DMS79 treated with DMSO at 0.1 percent for 48 hours (cell line): ENCODE measurements at places on chromosomes 3 and 15.
A peak's percentile ranks its signal among the peaks of the same experiment; 100 is the strongest.

DNA sequence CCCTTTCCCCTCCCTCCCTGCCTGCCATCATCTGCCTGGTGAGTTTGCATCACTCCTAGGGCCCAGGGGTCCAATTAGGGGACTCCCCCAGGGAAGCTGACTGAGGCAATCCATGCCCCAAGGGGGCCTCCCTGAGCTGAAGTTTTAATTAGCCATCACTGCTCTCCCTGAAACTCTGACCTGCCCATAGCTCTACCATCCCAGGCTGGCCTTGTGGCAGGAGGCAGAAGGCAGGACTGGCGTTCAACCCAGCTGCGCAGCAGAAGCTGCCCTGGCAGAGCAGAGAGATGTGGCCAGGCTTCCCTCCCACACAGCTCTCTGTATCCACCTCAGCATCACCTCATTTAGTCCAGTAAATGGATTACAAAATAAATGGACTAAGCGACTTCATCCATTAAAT is 7.7 kb upstream of the C15orf39 start:
- DNase-seq, result no peak

GRCh38 chr3:48553886-48554845 is 2.4 kb downstream of the PFKFB4 start:
- no peak for DNase-seq

DNA sequence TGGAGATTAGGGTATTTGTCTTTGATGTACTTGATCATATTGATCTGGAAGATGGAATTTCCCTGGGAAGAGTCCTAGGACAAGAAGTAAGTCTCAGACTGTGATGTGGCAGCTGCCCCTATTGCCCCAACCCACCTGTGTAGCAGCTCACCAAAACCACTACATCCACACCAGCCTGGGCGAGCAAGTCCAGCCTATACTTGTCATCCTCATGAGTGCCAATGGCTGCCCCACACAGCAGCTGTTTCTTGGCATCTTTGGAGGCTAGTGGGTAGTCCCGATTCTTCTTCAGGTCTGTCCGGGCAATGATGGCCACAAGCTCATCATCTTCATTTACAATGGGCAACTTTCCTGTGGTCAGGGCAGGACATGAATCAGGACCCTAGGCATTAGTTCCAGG is 2.7 kb downstream of the IMPDH2 start:
- DNase-seq, result no peak

DNA sequence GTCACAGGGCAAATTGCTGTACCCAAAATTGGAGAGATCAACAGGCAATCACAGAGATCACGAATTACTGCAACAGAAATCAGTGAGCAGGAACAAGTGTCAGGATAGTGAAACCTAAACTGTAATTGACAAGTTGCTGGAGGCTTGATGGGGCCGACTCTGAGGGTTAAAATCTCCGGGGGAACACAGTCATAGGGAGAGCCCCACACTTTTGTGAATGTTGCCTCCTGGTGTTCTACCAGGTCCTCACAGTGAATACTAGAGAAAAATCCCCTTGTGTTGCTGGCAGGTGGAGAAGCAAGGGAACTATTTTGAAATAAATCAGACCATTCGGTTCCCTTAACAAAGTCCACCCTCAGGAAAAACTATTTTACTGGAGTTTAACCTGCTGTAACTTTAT is 697.5 kb upstream of the CBLB start:
- no peak for DNase-seq

DNA sequence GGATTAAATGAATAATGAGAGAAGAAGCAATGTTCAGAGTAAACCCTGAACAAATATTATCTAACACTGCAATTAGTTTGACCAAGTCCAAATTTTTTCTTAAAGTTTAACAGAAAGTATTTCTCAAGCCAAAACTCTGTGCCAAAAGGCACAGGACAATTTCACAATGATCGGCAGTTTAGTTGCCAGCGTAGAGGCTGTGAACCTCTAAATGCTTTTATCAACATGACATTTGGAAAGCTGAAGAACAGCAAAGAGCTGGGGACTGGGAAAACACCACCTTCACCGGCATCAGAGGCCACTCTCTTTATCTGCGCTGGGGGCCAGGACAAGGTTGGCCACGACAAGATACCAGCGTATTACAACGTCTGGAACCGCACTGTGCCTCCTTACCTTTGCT is 125.6 kb downstream of the ADAMTS17 start:
- no peak for DNase-seq

GRCh38 chr3:70736009-70736408 is 423.6 kb upstream of the MDFIC2 start:
- DNase-seq, result no peak

DNA sequence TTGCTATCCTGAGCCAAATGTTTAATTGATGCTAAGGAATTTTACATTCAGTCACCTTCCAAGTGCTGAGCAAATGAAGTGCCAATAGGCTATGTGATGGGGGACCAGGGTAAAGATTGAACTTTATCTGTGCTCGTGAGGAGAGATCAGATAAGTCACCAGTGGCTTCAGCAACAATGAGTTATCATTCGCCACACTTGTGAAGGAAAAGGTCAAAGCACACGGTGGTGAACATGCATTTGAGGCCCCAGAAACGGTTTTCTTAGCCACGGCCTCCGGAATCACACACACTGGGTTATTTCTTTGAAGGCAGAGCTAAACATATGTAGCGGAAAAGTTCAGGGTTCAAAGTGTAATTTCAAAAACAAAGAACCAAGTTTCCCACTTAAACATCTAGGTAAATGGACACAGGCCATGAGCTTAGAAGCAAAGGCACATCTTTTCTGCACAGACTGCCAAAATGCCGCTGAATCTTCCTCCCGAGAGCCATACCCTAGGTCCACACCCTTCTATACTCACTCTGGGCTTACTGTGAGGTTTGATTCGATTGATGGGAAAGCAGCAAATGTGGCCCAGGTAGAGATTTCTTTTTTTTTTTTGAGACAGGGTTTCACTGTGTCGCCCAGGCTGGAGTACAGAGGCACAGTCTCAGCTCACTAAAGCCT is 268.5 kb downstream of the SHQ1 start:
- DNase-seq, result no peak

DNA sequence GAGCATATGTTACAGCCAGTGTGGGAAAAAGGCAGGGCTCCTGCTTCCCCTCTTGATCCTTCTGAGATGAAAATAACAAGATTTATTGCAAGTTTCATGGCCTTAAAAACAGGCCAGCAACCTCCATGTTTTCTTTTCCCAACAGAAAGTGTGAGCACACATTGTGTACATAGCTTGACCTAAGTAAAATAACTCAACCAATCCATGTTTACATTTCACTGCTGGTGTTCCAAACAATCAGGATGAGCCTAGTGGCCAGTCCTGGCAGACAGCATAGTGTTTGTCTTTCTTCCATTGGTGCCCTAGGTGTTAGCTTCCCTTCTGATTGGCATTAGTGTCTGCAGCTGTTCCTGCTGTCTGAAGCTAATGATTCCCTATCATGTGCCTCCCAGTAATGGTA is 847.7 kb downstream of the EPHA3 start:
- no peak for DNase-seq

GRCh38 chr3:144894576-144894975 is 923.0 kb downstream of the DIPK2A start:
- no peak for DNase-seq

DNA sequence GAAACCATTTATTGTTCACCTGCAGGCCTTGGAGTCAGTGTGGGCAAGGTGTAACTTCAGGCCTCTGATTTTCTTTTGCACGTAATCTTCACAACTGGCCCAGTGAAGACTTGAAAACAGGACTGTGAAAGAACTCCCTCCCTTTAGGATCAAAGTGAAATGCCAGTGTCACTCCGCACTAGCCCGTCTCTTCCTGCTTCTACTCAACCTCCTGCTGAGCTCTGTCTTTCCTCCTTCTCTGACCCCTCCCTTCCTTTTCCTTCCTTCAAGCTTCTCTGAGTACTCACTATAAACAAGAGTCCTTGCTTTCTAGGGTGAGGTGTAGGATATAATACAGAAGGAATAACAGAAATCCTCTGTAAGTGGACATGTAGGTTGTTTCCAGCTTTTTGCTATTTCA is 28.5 kb downstream of the TMEM41A start:
- no peak for DNase-seq

GRCh38 chr15:92812271-92812670 is 87.9 kb upstream of the CHD2 start:
- DNase-seq, result no peak

DNA sequence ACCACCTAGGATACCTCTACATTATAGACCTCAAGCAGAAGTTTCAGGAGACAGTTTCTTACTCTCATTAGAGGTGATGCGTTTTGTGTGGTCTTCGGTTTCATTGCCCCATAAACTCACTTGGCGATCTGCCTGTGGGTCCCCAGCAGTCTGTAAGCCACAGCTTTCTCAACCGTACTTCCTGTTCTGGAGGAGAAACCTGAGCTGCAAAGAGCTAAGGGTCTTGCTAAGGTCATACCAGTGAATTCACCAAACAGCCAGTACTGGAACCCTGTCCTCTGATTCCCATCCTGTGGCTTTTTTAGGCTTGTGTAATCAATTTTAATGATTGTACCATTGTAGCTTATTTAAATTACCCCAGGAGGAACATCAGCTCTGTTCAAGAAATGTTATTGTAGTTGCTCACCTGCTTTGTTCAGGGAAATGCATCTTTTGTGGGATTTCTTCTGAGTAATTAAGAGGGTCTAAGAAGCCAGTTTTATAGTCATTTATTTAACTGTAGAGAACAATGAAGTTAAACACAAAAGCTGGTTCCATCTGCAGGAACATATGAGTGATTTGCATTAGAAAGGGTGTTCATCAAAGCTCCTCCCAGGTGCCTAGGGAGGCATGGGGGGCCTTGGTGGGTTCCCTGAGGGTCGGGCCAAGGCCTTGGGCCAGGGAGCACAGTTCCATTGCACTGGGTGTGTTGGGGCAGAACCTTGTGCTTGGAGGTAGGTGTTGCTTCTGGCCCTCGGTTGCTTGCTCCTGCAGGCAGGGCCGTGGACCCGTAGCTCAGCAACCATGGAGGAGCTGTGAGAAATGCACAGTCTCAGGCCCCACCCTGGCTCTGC is 69.6 kb downstream of the APBA2 start:
- DNase-seq, result peak; percentile 52

DNA sequence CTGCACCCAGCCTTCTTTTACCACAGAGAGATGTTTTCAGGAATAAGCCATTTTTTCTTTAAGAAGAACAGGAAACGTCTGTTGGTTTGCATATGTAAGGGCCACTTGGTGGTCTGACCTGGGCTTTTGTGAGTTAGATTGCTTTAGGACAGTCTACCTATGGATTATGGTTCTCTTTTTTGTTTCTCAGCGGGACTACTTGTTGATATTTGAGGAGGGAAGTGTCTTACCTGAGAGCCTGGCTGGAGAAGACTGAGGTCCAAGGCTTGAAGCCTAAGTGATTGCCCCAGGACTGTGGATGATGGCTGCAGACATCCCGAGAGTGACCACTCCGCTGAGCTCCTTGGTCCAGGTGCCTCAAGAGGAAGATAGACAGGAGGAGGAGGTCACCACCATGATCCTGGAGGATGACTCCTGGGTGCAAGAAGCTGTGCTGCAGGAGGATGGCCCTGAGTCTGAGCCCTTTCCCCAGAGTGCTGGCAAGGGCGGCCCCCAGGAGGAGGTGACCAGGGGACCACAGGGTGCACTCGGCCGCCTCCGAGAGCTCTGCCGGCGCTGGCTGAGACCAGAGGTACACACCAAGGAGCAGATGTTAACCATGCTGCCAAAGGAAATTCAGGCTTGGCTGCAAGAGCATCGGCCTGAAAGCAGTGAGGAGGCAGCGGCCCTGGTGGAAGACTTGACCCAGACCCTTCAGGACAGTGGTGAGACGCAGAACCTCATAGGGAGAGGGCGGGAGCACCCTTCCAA is 3.0 kb downstream of the ZSCAN2 start:
- DNase-seq, result no peak

GRCh38 chr3:25831578-25831977 is 41.7 kb downstream of the OXSM start:
- no peak for DNase-seq
